ENCODE measurements at places on chromosomes 16 and 17.

DNA sequence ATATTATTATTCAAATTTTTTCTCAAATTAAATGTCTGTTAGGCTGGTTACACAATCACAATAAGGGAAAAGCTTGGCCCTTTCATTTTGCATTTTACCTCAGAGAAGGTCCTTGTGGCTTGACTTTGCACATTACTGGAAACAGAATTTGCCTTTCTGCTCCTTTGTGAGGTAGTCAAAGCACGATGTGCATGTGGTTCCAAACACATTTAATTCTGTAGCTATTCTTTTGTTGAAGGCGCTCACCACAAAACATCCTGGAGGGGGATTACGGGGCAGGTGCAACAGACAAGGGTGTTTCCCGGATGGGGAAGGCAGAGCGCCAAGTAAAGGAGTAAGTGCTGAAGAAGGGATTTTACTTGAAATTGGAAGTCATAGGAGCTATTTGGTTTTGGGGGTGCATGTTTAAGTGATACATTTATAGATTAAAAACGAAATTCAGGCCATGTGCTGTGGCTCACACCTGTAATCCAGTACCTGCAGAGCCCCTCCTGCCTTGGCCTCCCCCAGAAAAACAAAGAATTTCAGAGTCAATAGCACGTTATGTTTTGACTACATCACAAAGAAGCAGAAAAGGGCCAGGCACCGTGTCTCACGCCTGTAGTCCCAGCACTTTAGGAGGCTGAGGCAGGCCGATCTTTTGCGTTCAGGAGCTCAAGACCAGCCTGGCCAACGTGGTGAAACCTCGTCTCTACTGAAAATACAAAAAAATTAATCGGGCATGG, 31.2 kb upstream of the TENT4B start:
- H3K27me3 ChIP-seq, result no peaks in the 10 kb centered on the region
- peaks cover 23% of the 10 kb centered on the region for H3K4me1 ChIP-seq
- H3K27ac ChIP-seq, result peak overlapping the region; percentile 75
- no peaks in the 10 kb centered on the region for H3K36me3 ChIP-seq
- peak; percentile 78 for DNase-seq
- H3K4me3 ChIP-seq, result peak overlapping the region; percentile 36

DNA sequence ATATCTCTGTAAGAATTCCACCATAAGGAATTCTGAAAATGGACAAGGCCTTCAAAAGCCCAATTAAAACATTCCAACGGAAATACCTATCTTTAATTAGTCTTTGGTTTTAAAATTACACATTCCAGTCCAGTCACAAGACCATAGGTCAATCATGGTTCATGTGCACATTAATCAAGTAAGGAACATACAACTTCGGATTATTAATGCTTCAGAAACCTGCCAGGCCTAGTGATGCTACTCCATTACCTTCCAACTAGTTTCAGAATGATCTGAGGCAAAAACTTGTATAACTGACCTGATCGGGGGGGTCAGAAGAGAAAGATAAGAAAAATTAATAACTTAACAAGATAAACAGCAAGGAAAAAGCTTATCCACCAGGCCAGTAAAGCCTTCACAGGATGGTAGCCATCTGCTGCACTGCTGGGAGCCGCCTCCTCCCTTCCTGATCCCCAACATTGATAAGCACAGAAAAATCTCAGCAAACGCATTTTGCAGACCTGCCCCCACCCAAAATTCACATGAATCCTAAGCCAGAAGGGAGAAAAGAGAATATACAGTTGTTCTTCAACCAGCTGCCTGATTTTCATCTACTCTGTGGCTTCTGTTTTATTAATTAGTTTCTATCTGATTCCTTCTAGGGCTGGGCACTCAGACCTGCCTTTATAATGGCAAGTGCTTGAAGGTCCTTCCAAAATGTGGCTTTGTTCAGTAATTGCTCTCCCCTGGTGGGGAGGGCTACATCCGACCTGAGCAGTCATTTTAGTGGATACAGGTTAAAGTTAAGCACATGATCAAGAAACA, 6.0 kb downstream of the SDR42E1 start:
- H3K4me3 ChIP-seq, result no peak overlapping the region
- H3K36me3 ChIP-seq, result peaks cover 36% of the 10 kb centered on the region
- H3K4me1 ChIP-seq, result peaks cover 17% of the 10 kb centered on the region
- no peak overlapping the region for H3K27ac ChIP-seq
- no peak for DNase-seq

DNA sequence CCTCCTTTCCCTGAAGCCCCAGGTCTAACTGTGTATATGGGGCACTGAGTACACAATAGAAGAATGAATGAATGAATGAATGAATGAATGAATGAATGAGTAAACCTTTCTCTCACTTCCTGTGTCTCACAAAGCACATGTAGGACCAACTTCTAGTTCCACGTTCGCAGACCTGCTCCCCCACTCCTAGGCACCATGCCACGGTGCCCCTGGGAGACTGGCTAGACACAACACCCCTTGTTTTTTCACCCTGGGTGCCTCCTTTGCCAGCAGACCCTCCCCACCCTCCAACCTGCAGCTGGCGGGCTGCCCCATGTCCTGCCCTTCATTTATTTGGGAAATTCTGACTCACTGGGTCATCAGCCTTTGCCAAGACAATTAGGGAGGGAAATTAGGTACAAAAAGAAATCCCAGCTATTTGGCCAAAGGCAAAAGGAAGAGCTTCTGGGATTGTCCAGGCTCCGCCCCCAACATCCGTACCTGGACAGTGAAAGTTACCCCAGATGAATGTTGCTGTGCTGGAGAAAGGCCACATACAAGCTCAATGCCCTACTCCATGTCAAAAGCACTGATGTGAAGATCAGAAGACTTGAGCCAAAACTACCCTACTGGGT, 7.7 kb downstream of the CES1 start:
- no peaks in the 10 kb centered on the region for H3K36me3 ChIP-seq
- DNase-seq, result no peak
- no peak overlapping the region for H3K27ac ChIP-seq
- peaks cover 63% of the 10 kb centered on the region for H3K27me3 ChIP-seq

DNA sequence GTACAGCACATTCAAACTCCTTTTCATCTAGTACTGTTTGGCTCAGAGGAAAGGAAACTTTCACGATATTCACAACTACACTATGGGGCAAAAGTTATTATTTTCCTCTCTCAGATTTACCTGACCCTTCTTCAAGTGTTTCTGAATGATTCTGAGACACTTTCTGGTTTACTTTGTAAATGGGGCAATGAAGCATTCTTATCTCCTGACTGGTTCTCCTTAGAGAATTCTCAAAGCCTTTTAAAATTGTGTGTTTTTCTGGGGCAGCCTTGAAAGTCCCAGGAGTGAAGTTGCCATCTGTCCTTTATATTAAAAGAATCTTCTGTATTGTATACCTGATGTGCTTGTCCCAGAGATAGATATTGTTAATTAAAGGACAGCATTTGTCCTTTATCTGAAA, 264.9 kb downstream of the FTO start:
- H3K36me3 ChIP-seq, result peaks cover 3% of the 10 kb centered on the region
- no peak for DNase-seq
- no peak overlapping the region for H3K27ac ChIP-seq
- no peak overlapping the region for H3K4me3 ChIP-seq
- H3K27me3 ChIP-seq, result no peaks in the 10 kb centered on the region
- H3K4me1 ChIP-seq, result peaks cover 6% of the 10 kb centered on the region

- no peak overlapping the region for H3K27ac ChIP-seq
- peaks cover 82% of the 10 kb centered on the region for H3K4me1 ChIP-seq
- H3K27me3 ChIP-seq, result no peaks in the 10 kb centered on the region
- peaks cover 1% of the 10 kb centered on the region for H3K36me3 ChIP-seq
- no peak for DNase-seq
- no peak overlapping the region for H3K4me3 ChIP-seq
Measured at GRCh38 chr17:59637611-59638310, 18.1 kb downstream of the CLTC start.

GRCh38 chr17:16287563-16288027, 65.7 kb downstream of the CENPV start:
- H3K36me3 ChIP-seq, result peaks cover 11% of the 10 kb centered on the region
- H3K27ac ChIP-seq, result peak overlapping the region; percentile 98
- H3K4me3 ChIP-seq, result peak overlapping the region; percentile 38
- no peaks in the 10 kb centered on the region for H3K27me3 ChIP-seq
- no peak for DNase-seq

DNA sequence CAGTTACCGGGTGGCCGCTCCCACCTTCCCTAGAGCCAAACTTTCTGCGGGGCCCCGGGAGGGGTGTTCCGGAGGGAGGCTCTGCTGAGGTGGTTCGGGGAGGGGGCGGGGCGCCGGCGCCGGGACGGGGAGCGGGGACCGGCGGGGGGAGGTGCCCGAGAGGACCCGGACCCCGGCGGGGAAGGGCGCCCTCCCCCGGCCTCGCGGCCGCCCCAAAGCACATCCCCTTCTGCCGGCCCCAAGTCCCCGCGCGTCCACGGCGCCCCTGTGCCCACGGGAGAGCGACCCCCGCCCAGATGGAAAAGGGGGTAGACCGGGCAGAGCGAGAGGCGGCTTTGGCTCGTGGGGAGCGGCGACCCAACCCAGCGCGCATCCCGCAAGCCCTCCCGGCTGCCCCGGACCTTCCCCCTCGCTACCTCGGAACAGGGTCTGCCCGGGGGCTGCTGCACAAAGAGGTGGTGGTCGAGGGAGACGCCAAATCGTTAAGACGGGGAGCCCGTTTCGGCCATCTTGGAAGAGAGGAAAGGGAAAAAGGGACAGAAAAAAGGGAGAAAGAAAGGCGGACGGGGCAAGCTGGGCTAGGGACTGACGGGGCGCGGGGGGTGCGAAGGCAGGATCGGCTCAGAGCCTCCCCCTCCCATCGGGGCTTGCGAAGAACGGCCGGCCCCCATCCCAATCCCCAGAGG, 530 bp downstream of the PCGF2 start:
- H3K27me3 ChIP-seq, result peaks cover 54% of the 10 kb centered on the region
- no peak for DNase-seq
- H3K4me3 ChIP-seq, result peak overlapping the region; percentile 87
- H3K36me3 ChIP-seq, result peaks cover 1% of the 10 kb centered on the region
- H3K4me1 ChIP-seq, result peaks cover 43% of the 10 kb centered on the region

- peaks cover 22% of the 10 kb centered on the region for H3K4me1 ChIP-seq
- no peak for DNase-seq
- H3K4me3 ChIP-seq, result no peak overlapping the region
- no peak overlapping the region for H3K27ac ChIP-seq
Measured at GRCh38 chr17:77647531-77647930, 311.0 kb upstream of the TNRC6C start.

- no peak overlapping the region for H3K27ac ChIP-seq
- H3K4me1 ChIP-seq, result no peaks in the 10 kb centered on the region
- H3K27me3 ChIP-seq, result no peaks in the 10 kb centered on the region
Measured at GRCh38 chr17:51132964-51133319, 12.3 kb upstream of the SPAG9 start.

- peaks cover 2% of the 10 kb centered on the region for H3K27me3 ChIP-seq
- H3K36me3 ChIP-seq, result no peaks in the 10 kb centered on the region
- no peak for DNase-seq
Measured at GRCh38 chr17:38461683-38462082, 33.4 kb downstream of the ARHGAP23 start.

GRCh38 chr17:77914385-77915254, 43.9 kb upstream of the TNRC6C start:
- peaks cover 7% of the 10 kb centered on the region for H3K4me1 ChIP-seq
- no peak overlapping the region for H3K27ac ChIP-seq
- H3K4me3 ChIP-seq, result no peak overlapping the region
- no peaks in the 10 kb centered on the region for H3K36me3 ChIP-seq
- peaks cover 33% of the 10 kb centered on the region for H3K27me3 ChIP-seq
- no peak for DNase-seq

DNA sequence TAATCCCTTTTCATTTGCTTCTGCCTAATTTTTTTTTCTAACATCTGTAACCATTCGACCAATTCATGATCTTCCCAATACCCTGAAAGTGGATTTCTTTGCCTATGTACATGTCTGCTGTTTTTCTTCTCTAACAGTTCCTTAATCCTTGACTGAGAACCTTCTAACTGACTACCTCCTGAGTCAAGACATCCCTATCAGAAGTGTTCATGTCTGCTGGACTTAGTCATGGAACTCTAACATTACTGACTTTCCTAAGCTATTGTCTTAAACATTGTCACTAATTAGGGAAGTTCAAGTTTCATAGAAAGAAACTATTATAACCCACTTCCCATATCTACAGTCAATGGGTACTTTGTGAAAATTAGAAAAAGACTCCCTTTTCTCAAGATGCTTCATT, 52.4 kb upstream of the IRX5 start:
- H3K4me1 ChIP-seq, result no peaks in the 10 kb centered on the region
- H3K4me3 ChIP-seq, result no peak overlapping the region
- no peak overlapping the region for H3K27ac ChIP-seq
- no peaks in the 10 kb centered on the region for H3K36me3 ChIP-seq

DNA sequence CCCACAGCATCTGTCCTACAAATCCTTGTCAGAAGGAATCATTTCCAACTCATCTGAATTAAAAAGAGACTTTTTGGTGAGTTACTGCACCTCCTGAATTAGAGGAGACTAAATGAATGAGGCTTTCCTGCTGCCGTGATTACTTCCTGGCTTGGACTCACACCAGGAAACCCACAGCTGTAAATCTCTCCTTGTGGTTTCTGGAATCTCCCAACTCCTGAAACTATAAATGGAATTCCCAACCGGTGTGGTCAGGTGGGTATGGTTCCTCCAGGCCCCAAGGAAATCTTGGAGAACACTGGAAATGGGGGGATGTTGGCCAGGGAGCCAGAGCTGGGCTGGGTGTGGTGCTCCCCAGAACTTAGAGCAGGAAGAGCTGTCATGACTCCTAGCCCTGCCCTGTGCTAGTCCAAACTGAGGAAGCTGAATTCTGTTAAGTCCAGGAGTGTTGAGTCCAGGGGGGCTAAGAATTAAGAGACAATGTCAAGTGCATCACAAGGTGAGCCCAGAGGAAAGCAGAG, 216.4 kb downstream of the GSG1L start:
- H3K4me3 ChIP-seq, result no peak overlapping the region
- H3K27ac ChIP-seq, result no peak overlapping the region
- no peaks in the 10 kb centered on the region for H3K36me3 ChIP-seq

- H3K36me3 ChIP-seq, result no peaks in the 10 kb centered on the region
- peaks cover 62% of the 10 kb centered on the region for H3K4me1 ChIP-seq
- no peaks in the 10 kb centered on the region for H3K27me3 ChIP-seq
- peak overlapping the region; percentile 100 for H3K27ac ChIP-seq
Measured at GRCh38 chr16:87384162-87384874, 742 bp upstream of the FBXO31 start.

- H3K27me3 ChIP-seq, result peaks cover 23% of the 10 kb centered on the region
- no peak overlapping the region for H3K27ac ChIP-seq
- no peaks in the 10 kb centered on the region for H3K36me3 ChIP-seq
- H3K4me1 ChIP-seq, result no peaks in the 10 kb centered on the region
Measured at GRCh38 chr17:44581868-44582267, 24.6 kb downstream of the FZD2 start.

GRCh38 chr16:86925067-86925791, 346.9 kb downstream of the FOXL1 start:
- H3K27ac ChIP-seq, result no peak overlapping the region
- no peak overlapping the region for H3K4me3 ChIP-seq
- H3K36me3 ChIP-seq, result no peaks in the 10 kb centered on the region

Measured in naive thymus-derived CD8-positive, alpha-beta T cell (primary cell).